Astrocyte of the hippocampus (primary cell): ENCODE measurements at places on chromosomes 2 and 18.

DNA sequence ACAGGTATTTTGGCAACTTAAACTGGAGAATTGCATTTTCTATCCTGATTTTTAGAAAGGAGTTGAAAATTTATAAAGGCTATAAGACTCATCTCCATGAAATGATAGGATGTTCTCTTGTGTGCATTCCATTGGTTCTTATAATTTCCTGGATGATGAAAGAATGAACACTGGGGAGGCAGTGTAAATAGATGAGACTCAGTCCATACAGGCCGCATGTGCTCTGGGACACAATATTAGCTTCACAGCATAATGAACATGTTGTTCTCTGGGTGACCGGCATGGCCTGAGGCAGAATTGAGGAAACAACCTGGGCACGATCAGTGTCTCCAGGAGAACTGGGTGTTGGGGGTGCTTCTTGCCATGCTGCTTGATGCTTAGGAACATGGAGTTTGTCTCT, 38.8 kb downstream of the AOX1 start:
- no peak for DNase-seq

DNA sequence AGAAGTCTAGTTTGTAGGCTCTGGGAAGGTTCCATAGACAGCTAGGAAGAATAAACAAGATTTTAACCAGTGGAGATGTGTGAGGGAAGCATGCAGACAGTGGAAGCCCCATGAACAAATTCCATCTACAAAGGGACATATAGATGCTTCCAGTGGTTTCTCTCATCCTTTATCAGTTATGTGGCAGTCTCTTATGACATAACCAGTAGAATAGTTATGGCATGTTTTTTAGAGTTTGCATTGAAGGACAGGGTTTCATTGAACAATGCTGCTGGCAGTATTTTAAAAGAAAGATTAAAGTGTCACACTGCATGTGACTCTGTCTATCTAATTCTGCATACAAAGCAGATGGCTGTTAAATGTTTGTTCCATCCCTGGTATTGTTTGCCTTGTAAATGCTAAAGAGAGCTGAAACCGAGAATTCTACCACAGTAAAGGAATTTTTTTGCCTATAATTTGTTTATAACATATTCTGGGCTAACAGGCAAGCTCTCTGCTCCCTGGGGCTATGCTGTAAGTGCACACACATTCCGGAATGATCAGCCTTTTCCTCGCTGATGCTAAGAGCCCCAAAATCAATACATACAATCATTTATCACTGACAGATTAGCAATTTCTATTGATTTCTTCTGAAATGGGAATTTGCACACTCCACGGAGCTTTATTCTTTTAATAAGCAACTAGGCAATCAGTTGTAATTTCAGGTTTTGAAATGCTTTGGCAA, 76.8 kb upstream of the PELI1 start:
- DNase-seq: no peak

DNA sequence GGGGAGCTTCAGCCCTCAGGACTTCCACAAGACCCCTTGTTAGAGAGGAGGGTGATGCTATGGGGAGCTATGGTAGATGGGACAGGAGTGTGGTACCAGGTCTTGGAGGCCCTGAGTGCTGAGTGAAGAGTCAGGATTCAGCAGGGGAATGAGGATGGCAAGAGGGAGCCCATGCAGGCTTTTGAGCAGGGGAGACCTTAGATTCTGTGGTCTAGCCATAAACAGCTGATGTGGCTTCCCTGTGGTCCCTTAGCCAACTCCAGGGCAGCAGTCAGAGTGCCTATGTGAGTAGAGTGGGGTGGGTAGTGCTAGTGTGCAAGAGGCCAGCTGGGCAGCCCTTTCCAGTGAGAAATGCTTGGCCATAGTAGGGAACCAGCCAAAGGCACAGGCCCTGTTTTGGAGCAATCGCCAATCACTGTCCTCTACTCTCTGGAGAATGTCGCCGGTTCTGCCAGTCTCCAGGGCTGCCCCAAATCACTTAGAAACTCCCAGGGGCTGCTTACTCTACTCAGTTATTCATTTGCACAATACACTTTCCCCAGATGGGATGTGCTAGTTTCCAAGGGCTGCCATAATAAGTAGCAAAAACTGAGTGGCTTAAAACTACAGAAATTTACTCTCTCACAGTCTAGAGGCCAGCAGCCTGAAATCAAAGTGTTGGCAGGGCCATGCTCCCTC, 310.5 kb downstream of the SMAD2 start:
- DNase-seq: no peak

DNA sequence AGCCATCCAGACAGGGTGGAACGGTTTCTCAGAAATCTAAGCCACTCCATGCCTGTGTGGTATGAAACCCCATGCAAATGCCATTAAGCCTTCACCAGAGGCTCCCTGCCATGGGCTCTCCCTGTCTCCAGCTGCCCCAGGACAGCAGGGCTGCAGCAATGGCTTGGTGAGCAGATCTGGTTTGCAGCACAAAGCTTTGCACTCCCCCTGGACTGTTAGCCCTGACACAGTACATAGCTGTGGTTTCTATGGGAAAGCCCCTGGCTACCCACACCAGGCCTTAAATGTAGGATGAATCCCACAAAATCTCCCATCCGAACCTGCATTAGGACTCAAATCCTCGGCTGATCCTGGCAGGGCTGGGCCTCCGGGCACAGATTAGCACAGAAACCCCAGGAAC, 291.6 kb downstream of the TNS1 start:
- peak; percentile 89 for DNase-seq

- peak; percentile 79 for DNase-seq
Observed at GRCh38 chr2:128808462-128809258, 490.0 kb upstream of the HS6ST1 start.

GRCh38 chr2:233007739-233008138, 5.3 kb downstream of the NGEF start:
- DNase-seq: peak; percentile 35

- DNase-seq: peak; percentile 56
Observed at GRCh38 chr2:40734797-40735196, 282.9 kb upstream of the SLC8A1 start.

GRCh38 chr2:127453392-127454171, 35.4 kb downstream of the PROC start:
- no peak for DNase-seq

DNA sequence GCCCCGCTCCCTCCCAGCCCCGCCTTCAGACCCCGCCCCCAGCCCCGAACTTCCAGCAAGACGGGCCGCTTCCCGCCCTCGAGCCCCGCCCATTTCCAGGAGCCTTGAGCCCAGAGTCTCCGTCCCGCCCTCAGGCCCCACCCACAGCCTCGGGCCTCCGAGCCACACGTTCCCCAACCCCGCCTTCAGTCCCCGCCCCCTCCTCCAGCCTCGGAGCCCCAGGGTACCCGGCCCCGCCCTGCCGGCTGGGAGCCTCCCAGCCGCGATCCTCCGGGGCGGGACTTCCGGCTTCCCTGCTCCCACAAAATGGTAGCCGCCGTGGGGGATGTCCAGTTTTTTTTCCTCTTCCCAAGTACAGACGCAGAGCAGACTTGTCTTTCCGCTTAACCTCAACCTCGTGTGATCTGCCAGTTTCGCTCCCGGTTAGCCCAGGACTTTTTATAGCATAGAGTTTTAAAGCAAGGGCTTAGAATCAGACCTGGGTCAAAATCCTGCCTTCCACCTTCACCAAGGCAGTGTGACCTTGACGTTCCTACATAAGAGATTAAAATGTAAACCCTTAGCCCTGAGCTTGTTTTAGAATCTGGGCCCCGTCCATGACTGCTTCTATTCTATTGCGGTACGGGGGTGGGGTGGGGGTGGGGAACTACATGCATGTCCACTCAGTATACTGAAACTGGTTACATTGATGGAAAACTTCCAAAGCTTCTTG, 435 bp upstream of the GPR155 start:
- peak; percentile 99 for DNase-seq

- peak; percentile 15 for DNase-seq
Observed at GRCh38 chr2:174198846-174199564, 49.3 kb downstream of the OLA1 start.

- no peak for DNase-seq
Observed at GRCh38 chr2:25831746-25832449, 46.4 kb downstream of the ASXL2 start.

GRCh38 chr2:14778015-14778414, 145.5 kb downstream of the LRATD1 start:
- DNase-seq: peak; percentile 61

DNA sequence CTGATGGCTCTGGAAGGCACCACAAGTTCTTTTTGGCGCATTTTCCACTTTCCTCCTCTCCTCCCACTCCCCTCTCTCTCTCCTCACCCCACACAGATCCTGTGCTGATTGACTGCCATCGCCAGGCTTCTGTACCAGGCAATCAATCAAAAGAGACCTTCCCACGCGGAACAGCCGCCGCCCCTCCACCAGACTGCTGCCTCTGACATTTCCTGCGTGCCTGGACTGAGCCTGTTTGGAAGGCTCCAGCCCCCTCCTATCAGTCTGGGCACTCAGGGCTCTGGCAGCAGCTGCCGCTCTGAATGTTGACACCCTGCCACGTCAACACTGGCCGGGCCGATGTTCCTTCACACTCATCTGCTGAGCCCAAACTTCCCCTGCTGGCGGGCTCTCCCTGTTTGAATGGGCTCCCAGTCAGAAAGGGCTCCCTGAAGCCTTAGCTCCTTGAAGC, 467.7 kb downstream of the EPHA4 start:
- peak; percentile 48 for DNase-seq

DNA sequence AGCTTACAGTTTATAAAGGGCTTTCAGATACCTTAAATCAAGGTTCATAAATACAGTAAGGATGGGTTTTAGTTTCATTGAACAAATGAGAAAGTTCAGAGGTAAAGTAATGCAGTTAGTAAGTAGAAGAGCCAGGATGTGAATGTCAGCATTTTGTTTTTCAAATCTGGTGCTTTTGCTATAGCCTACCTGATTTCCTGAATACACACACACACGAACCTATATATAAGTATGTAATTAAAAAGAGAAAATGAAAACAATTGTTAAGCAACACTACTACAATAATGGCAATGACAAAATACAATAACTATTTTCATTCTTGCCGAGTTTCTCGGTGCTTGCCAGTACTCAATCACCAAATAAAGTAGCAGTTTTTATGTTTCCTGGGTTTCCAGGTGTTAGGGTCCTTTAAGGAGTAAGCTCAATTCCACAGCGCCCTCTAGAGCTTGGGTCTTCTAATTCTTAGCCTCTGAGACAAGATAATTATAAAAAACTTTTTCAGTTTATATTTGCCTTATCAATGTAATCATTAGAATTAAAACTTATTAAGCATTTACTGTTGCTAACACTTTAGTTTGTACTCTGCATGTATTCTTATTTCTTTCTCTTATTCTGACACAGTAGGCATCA, 512.9 kb upstream of the ACVR2A start:
- peak; percentile 48 for DNase-seq

DNA sequence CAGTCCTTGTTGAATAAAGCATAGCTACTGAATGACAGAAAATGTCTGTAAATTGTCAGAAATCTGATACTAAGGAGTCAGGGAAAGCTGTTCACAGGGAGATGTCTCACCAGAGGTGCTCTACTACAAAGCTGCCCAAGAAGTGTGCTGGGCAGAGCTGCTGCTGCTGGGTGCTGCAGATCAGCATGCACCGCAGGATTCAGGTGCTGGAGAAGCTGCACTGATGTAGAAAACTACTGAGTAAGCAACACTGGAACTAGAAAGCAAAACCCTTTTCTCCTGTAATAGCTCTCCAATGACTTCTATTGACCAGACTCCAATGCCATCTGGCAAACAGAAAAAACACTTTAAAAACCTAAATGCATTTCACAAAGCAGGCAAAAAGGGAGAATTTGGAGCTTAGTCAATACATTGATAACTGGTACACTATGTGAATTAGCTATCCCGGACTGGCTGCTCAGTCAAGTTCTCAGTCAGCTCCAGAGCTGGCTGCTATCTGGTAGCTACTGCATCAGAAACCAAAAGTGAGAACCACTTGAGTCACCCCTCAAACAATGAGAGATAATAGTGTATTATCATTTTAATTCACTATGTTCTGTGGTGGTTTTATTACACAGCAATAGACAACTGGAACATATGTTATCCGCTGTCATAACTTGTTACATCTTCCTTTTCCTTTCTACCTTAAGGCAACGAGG, 493.1 kb downstream of the CPS1 start:
- DNase-seq: no peak

- DNase-seq: peak; percentile 63
Observed at GRCh38 chr2:4882421-4882820, 809.8 kb upstream of the SOX11 start.

GRCh38 chr18:48819781-48820482, 130.8 kb downstream of the SMAD7 start:
- no peak for DNase-seq

DNA sequence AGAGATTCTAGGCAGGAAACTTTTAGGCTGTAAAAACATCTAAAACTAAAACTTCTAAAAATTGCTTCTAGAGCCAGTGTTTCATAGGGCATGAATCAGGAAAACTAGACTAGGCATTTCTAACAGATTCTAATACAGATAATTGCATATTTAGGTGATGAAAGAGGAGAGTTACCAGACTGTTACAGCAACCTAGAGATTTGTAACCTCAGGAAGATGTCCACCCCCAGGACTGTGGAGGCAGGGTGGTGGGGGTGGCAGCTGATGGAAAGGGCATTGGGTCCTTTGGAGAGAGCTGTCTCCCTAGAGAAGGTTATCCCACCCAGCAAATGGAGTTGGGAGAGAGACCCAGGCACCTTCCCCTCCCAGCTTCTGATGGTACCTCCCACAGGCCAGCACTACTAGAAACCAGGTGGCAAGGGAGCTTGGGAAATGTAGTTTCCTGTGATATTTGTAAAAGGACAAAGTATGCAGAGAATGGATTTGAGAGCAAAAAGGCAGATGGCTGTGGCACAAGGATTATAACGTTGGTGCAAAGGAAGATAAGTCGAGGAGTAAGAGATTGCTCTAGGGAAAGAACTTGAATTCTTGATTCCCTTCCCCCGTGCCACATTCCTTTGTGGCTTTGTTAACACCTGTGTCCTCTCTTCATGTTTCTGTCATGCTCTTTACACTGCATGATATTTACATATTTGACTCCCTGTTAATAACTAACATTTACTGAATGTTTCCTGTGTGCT, 75.6 kb upstream of the MGAT5 start:
- peak; percentile 35 for DNase-seq

- DNase-seq: peak; percentile 55
Observed at GRCh38 chr2:42196403-42197267, 27.5 kb downstream of the EML4 start.

- no peak for DNase-seq
Observed at GRCh38 chr2:164922134-164922533, 33.2 kb downstream of the SLC38A11 start.

DNA sequence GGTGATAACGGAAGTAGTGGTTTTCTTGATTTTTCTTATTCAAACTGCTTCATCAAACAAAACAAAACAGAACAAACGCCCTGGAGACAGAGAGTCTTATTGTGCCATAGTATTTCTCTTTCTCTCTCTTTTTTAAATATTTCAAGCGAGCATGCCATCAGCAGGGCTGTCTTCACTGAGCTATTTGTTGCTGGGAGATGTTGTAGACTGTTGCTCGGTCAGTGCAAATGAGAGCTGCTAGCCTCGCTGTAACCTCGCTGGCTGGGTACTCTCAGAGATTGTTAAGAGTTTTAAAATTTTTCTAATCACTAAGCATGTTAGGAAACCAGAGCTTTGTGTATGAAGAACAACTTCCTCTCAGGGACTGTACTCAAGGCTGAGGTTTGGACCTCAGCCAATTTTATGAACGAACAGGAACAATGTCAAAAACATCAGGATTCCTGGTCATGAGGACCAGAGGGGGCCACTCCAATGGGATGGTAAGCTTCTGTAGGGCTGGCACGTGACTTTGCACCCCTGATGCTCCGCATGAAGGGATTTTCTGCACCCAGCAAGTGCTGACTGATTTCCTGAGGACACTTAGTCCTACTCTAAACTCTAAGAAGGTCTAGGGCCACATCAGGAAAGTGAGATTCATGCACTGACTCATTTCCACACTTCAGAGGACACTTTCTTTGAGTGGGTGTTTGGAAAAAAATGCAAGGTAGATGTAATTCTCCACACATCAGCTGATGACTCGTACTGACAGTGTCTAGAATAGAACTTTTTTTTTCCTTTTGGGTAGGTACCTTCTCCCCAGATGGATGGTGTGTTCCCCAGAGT, 59.8 kb upstream of the IL1R1 start:
- peak; percentile 90 for DNase-seq
